Astrocyte of the spinal cord (primary cell): ENCODE measurements at places on chromosomes 16 and 17.

- peak; percentile 51 for DNase-seq
Measured at GRCh38 chr17:37490022-37490587, 414 bp downstream of the DUSP14 start.

GRCh38 chr16:52997922-52998321 is 54.8 kb downstream of the CHD9NB start:
- DNase-seq = no peak

DNA sequence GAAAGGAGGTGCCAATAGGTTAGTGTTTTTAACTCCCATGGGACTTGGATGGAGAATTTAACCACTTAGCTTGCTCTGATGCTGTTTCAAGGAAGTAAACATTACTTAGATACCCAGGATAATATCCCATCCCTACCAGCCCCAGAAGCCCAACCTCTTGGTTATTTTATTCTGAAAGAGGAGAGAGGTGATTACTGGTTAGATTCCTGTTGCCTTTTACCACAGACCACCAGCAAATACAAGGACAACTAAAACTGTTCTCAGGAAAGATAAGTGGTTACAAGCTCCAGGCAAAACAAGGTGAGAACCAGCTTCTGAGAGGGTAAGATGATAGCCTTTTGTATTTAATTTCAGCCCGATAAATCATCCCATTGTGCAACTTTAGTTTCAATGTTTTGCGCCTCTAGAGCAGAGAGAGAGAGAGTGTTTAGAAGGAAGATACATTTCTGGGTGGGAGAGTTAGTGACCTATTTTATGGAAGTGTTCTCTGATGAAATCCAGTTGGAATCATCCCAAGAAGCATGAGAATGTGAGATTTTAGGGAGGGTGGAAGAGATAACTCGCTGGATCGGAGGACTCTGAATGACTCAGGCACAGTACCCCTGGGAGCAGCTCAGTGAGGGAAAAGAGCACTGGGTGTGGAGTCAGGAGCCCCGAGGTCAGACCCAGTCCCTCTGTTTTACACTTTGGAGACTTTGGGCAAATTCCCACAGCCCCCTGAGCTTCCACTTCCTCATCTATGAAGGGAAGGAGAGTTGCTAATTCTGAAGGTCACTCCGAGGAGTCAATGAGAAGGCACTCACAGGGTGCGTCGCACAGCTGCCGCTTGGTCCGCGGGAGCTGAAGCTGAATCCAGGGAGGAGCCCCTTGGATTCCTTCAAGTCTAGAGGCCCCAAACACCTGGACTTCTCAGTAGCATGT is 12.1 kb downstream of the GLP2R start:
- DNase-seq = peak; percentile 64

DNA sequence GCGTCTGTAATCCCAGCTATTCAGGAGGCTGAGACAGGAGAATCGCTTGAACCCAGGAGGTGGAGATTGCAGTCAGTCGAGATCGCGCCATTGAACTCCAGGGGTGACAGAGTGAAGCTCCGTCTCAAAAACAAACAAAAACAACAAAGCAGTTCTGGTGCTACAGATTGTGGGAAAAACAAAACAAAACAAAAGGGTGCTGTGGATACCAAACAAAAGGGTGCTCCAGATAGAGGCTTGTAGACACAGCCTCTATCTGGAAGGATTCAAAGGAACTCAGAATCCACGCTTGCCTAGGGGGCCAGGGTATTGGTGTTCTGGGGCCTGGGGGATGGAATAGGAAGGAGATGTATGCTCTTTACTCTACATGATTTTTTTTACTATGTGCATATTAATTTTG is 2.5 kb downstream of the MYLK3 start:
- DNase-seq = no peak

DNA sequence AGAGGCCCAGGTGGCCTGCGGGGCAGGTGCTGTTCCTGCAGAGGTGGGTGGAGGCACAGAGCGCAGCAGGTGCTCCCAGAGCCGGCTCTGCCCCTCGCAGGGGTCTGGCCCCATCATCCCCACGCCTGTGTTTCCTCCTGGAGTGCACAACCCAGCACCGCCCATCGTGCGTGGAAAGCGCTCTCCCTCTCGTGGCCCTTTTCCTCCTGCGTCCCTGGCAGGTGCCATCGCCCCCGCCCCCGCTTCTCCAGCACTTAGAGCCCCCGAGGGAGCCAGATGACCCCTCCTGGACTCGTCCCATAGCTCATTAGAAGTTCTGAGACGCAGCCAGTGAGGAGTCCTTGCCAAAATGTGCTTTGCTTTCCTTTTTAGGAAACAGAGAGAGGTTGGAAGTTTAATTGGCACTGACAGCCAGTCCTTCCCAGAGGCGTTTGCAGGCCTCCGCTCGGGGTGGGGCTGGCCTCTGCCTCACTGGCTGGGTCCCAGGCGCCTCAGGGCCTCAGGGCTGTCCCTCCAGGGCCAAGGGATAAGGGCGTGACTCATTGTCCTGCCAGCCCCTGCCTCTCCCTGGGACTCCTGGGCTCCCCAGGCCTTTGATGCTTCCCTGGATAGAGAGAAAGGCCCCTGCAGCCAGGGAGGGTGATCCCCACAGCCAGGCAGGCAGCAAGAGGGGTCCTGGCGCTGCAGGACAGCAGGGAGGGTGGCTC is 32.2 kb upstream of the CHMP6 start:
- peak; percentile 52 for DNase-seq

GRCh38 chr16:29985271-29985811 is 10.1 kb downstream of the HIRIP3 start:
- no peak for DNase-seq
